Suppressor macrophage (primary cell): ENCODE measurements at places on chromosomes 16 and 17.

DNA sequence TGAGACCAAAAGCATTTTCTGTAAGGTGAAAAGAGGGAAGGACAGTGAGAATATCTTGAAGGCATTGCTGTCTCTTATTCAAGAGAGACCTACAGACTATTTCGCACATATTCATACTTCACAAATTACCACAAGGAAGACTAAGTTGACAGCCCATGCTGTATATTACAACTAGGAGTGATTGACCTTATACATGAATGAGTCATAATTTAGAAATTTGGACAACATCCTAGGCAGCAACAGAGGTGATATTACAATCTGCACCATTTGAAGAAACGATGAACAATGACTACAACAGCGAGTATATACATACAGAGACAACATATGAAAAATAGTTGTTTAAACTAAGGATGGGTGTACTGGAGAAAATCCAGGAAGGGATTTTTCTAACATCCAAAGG, 971.7 kb downstream of the CDH11 start:
- no peak for DNase-seq

DNA sequence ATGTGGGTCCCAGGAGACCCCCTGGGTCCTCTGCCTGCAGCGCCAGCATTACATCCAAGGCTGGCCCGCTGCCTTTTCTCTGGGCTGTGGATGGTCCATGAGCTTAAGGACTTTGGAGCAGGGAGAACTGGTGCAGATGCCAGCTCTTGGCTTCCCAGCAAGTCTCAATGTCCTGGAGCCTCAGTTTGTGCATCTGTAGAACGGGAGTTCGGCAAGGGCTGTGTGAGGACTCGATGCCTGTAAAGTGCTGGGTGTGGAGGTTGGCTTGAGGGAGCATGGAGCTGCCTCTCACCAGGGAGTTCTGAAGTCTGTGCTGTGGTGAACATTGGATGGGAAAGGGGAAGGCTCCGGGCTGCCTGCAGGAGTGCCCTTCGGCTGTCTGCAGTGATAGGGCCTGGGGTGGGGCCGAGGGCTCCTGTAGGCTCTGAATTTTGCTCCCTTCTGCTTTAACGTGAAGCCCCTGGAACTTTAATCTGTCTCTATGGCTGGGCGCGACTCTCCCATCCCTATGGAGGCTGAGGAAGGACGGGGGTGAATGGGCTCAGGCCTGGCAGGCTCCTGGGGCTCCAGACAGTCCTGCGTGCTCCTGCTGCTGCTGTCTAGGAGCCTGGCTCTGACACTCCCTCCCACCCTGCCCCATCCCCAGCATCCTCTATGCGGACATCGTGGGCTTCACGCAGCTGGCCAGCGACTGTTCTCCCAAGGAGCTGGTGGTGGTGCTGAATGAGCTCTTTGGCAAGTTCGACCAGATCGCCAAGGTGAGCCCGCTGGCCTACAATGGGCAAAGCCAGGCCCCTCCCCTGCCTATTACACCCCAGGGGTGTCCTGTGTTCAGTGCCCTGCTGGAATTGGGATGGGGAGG, 27.9 kb downstream of the ADCY7 start:
- no peak for DNase-seq

GRCh38 chr17:60095830-60096229, 17.1 kb upstream of the HEATR6 start:
- DNase-seq, result no peak

DNA sequence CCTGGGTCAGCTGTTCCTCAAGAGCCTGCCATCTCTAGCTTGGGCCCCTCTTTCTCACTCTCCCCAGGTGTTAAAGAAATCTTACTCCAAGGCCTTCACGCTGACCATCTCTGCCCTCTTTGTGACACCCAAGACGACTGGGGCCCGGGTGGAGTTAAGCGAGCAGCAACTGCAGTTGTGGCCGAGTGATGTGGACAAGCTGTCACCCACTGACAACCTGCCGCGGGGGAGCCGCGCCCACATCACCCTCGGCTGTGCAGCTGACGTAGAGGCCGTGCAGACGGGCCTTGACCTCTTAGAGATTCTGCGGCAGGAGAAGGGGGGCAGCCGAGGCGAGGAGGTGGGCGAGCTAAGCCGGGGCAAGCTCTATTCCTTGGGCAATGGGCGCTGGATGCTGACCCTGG, 6.8 kb downstream of the CNP start:
- no peak for DNase-seq
